ENCODE measurements at places on chromosomes 5 and 9.

DNA sequence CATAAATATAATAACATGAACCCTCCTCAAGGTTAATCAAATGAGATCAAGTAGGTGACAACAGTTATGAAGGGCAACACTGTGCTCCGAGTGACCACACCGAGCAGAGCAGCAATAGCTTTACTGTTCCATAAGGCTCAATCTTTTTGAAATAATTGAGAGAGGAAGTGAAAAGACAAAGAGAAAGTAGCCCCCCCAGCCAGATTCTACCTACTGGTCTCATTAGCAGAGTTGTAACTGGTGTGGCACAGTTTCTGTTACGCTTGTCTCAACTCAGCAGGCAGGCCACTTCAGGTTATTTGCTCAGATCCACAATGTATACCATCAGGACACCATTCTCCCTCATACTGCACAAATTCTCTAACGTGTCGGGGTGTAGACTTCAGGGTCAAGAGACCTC is 14.0 kb downstream of the PRUNE2 start:
- DNase-seq = no peak

DNA sequence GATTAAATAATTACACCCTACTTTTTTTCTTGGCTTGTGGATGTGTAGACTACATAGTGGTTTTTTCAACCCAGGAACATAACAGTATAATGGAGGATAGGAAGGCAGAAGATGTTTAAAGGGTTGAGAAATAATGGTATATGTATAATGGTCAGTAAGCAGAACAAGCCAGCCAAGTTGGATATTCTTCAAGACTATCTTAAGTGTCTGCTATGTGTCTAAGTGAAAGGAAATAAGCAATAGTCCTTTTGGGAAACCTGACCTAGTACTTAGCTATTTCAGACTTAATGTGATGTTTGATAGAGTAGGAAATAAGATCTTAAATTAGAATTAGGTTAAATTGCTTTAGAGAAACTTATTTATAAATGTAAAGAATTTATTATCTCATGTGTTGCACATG is 85.7 kb downstream of the PTPDC1 start:
- no peak for DNase-seq

GRCh38 chr5:170466988-170467707 is 36.7 kb upstream of the KCNIP1 start:
- no peak for DNase-seq

DNA sequence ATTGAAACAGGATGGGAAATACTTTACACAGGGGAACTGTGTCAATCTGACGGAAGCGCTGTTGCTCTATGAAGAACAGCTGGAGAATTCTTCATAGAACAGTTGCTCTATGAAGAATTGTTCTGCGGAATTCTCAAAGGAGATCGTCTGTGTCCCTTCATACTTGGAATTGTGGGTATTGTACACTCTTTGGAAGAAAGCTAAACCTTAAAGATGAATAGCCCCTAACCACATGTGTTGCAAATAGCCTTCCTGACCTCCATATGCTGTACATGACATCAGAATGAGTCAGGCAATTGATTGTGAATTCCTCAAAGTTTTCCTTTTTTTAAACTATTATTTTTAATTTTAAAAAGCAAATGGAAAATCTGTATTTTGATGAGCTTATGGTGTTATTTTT is 15.6 kb downstream of the NIM1K start:
- no peak for DNase-seq

DNA sequence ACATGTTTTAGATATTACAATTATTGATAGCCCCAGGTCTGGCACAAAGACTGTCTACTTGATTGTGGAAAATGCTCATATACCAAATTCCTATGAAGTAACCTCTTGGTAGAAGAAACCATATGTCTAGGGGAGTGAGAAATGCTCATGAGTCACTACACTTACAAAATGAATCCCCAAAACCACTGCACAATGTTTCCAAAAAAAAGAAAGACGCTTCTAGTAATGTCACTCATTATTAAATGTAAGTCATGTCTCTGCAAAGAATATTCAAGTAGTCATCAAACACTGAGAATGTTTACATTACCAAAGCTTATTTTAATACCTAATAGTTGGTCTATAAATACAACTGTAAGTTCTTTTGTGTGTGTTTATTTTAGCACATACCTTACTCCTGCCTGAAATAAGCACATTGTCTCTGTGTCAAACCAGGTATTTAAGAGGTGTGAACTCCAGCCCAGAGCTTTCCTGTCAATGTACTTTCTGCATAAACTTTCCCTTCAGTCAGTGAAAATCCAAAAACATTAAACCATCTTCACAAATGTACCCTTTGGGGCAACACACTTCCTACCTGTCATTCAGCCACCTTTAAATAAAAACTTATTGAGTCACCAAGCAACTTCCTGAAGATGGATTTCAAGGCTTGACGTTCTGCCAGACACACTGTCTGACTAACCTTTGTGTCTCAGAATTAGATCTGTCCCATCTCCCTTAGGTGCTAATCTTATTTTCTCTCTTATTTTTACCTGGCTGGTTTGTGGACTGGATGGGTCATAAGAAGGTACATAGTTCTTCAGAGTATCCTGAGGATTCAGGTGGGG is 194.0 kb downstream of the NFIB start:
- DNase-seq = no peak

DNA sequence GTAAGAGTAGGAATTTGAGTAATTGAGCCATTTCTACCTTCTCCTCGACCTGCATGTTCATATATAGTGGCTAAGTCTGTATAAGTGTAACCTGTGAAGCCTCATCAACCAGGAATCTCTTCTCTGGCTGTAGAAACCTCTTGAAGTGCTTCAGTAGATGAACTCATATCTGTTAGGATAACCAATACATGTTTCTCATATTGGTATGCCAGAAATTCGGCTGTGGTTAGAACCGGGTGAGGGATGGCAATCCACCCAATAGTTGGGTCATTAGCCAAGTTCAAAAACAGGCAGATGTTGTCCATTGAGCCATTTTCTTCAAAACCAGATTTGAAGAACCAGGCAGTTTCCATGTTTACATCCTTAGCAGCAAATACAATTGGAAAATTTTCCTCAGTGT is 28.9 kb upstream of the GSN start:
- DNase-seq = no peak

DNA sequence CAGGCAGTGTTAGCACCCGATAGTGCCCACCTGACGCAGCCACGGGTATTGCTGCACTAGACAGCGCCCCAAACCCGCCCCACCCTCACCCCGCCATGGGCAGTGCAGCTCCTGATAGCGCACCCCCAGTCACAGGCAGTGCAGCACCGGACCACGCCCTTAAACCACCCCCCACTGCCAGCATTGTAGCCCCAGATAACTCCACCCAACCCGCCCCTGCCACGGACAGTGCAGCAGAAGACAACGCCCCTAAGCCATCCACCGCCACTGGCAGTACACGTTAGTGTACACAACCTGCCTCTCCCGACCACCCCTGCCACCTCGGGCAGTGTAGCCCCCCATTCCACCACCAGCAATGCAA is 825 bp upstream of the PCAT7 start:
- no peak for DNase-seq

DNA sequence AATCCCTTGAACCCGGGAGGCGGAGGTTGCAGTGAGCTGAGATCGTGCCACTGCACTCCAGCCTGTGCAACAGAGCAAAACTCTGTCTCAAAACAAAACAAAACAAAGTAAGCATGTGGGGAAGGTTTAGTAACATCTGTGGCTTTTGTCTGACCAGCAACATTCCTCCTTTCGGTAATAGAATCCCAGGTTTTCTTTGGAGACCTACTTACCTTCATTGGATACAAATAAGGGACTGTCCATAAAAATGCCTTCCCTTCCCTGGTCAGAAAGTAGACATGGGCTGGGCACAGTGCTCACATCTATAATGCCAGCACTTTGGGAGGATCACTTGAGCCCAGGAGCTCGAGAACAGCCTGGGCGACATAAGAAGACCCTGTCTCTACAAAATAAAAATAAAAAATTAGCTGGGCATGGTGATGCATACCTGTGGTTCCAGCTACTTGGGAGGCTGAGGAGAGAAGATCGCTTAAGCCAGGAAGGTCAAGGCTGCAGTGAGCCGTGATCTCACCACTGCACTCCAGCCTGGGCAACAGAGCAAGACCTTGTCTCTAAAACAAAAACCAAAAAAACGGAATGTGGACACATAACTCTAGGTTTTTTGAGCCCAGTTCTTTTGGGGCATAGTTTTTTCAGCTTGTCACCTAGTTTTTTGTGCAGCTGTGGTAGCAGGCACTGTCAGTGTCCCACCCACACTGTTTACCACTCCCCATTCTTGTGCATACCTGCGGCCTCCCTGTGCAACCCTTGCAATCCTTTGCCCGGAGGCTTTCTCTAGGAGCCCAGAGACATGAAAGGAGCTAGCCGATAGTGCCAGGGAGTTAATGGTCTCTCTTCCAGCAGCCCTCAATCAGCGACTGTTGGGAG is 9.0 kb upstream of the SPINK4 start:
- no peak for DNase-seq

GRCh38 chr5:10130881-10131280 is 118.8 kb downstream of the ATPSCKMT start:
- no peak for DNase-seq

GRCh38 chr9:128683340-128684064 is 5.5 kb upstream of the SET start:
- peak; percentile 95 for DNase-seq

- DNase-seq = no peak
These were observed 82.6 kb downstream of the DOCK2 start for GRCh38 chr5:169719360-169720314.

DNA sequence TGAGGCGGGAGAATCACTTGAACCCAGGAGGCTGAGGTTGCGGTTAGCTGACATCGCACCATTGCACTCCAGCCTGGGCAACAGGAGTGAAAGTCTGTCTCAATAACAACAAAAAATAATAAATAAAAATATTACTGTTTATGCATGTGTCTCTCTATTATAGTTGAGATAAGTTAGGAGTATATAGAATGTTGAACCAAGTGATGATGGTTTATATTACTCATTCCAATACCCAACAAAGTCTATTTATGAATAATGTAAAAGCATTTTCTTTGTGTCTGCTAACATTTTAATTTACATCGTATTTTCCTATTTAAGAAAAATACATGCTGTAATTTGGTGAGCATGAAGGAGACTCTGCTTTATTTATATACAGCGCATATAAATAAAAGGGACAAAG is 35.8 kb downstream of the CREBRF start:
- no peak for DNase-seq

DNA sequence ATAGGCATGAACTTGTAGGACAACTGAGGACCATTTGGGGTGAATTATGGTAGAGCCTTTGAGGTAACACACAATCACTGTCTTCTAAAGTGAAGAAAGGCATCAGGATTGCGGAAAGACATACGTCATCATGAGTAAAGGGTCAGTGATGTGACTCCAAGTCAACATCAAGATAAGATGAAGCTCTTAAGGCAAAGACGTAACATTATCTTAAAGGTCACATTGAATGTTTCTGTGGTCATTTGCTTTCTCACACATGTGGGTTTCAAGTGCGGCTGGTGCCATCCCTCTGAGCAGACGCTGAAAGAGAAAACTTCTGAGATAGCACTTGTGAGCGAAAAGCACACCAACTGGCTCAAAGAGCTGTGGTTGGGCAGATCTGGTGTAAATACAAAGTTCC is 63.3 kb upstream of the GRAMD2B start:
- DNase-seq = no peak

GRCh38 chr5:78930721-78931120 is 54.4 kb downstream of the ARSB start:
- no peak for DNase-seq

DNA sequence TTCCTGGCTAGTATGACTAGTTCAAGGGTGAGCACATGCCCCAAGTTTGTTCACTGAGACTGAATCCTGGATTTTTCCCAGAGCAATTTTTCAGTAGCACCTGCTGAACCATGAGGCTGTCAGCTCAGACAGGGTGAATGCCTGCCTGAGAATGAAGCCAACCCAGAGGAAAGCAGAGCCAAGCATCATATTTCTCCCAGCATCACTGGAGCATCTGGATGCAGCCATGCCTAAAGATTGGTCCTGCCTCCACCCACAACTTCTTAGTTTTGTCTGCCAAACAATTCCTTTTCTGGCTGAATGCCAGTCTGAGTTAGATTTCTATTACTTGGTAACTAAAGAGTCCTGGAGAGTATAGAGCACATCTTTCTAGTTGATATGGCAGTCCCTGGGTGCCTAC is 343.6 kb downstream of the CSNK1G3 start:
- DNase-seq = no peak

DNA sequence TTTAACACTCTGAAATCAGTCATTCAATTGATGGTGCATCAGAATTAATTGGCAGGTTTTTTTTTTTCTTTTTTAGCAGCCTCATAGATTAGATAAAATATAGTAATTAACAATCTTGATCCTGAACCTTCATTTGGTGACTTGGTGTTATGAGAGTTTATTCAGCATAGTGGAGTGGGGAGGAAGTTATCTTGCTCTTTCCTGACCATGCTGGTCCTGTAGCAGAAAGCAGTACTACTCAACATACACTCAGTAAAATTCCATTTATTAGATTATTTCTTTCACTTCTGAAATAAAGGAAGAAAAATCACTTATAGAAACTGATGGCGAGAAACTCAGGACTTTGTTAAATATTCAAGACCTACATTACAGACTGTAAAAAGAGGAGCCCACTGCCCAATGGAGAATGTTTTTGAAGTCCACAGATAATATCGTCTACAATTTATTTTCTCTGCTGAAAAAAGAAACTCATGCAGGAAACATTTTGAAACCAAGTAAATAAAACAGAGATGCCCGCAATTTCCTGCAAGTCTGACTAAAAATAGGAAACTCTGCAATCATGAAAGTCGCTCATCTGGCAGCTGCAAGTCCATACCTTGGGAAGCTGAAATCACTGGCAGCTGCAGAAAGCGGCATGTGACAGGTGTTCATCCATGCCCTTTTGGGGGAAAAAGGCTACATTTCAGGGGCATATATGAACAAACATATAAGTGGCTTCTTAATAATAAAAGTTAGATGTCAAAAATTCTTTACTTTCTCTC is 233.2 kb upstream of the RFX3 start:
- no peak for DNase-seq

- no peak for DNase-seq
These were observed 172.1 kb downstream of the SNX18 start for GRCh38 chr5:54689411-54690251.

GRCh38 chr5:59354811-59355210 is 538.7 kb downstream of the PDE4D start:
- no peak for DNase-seq

DNA sequence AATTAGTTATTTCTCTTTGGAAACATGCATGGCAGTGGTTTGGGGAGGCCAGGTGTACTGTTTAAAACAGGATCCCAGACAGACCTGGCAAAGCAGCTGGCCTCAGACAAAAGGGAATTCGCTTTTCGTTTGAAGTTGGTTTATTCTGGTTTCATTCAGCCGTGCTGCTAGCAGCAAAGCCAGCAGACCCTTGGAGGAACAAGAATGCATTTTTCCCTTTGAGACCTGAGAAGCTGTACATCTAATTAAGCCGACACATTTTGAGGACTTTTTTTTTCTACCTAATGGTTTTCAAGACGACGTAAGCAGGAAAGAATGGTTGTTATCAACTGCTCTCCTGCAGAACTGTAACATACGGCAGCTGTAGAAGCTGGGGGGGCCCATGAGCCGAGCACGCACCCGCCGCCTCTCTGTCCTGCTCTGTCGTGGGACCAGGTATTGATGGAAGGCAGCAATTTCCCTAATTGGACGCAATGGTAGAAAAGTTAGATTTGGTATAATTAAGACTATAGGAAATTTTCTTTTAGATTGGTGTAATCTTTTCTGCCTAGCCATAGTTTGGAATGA is 13.6 kb downstream of the PLEKHG4B start:
- no peak for DNase-seq

GRCh38 chr9:94872891-94873511 is 146.5 kb downstream of the AOPEP start:
- DNase-seq = no peak

- no peak for DNase-seq
These were observed 9.6 kb upstream of the CEP72 start for GRCh38 chr5:602466-603035.
